Activated T-cell treated with anti-CD3 and anti-CD28 coated beads, Interleukin-2, amount 50 U/mL, for 48 hours (primary cell): ENCODE measurements at places on chromosomes 2 and 18.
A peak's percentile ranks its signal among the peaks of the same experiment; 100 is the strongest.

DNA sequence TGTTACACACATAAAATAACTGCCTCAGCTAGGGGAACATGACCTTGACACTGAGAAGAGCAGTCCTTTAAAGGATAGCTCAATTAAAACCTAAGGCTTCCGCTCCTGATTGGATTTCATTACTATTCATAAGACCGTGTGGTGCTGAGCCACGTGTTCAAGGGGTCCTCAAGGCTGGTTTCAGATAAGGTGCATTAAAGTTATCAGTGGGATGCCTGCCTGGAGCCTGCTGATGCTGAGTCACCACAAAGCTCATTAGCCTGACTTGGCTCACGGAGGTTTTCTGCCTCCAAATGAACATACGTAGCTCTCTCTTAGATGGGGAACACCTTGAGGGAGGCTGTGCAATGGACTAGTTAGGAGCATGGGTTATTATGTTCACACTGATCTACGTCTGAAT, 518.9 kb downstream of the TDRD15 start:
- no peak for DNase-seq

DNA sequence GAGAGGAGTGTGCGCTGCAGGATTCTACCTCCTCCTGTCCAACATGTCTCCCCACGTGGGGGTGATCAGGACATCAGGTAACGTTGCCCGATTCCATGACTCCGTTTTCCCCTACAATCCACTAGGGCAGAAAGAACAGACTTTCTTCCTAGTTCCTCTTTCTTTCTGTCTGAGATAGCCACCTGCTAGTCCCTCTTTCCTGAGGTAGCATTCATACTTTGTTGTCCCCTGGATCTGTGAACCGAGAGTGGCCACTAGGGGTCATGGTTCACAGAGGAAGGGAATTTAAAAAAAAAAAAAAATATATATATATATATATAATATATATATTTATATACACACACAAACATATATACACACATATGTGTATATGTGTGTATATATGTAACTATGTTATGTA, 210.0 kb upstream of the ZNF521 start:
- DNase-seq = no peak

- peak; percentile 47 for DNase-seq
Observed at GRCh38 chr18:48475635-48476549, 62.9 kb upstream of the CTIF start.

DNA sequence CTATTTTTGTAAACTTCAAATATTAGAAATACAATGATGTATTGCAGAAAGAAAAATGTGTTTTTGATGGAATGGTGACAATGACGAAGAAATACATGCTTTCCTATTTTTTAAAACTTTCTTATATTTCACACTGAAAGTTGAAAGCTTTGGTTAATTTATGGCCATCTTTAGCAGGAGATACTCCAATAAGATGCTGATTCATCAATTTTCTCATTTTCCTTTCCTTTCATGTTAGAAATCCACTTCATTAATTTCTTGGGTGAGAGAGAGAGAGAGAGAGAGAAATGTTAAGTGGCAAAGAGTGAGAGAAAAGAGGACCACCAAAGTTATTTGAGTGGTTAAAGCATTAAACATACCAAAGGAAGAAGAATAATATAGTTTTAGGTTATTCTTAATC, 28.6 kb upstream of the MAP2 start:
- DNase-seq = no peak

DNA sequence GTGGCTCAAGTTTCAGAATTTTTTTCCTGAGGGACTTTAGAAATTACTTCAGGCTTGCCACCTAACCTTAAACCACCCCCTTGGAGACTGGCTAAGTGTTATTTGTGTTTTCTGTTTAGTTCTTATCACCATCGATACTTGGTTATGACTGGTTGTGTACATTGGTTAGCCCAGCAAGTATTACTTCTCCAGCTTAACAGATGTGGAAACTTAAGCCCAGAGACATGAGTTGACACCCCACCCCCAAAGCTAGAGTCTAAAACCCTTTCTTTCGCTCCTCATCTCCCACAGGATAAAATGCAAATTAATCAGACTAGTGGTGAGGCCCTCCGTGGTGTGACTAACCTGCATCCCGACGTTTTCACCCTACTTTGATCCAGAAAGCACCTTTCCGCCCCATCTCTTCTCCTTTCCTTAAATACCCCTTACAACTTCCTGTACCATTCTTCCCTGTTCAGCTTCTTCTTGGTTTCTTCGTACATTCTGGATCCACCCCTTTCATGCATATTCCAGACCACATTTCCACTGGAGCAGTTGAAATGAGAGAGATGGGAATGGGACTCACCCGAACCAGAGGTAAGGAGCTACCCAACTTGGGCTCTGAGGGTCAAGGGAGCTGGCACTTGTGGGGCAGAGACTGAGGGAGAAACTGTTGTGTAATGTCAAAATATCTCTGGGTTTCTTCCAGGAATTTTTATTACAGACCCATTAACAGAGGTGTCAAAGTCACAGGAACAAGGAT, 819 bp upstream of the MAP3K2 start:
- DNase-seq = peak; percentile 39

GRCh38 chr18:78430131-78430758, 549.4 kb upstream of the SALL3 start:
- no peak for DNase-seq

- DNase-seq = no peak
Observed at GRCh38 chr18:64419156-64419555, 270.3 kb upstream of the LINC00305 start.

- DNase-seq = no peak
Observed at GRCh38 chr2:60959501-60959900, 58.0 kb upstream of the PEX13 start.

GRCh38 chr2:120972286-120972685, 236.6 kb downstream of the GLI2 start:
- no peak for DNase-seq

DNA sequence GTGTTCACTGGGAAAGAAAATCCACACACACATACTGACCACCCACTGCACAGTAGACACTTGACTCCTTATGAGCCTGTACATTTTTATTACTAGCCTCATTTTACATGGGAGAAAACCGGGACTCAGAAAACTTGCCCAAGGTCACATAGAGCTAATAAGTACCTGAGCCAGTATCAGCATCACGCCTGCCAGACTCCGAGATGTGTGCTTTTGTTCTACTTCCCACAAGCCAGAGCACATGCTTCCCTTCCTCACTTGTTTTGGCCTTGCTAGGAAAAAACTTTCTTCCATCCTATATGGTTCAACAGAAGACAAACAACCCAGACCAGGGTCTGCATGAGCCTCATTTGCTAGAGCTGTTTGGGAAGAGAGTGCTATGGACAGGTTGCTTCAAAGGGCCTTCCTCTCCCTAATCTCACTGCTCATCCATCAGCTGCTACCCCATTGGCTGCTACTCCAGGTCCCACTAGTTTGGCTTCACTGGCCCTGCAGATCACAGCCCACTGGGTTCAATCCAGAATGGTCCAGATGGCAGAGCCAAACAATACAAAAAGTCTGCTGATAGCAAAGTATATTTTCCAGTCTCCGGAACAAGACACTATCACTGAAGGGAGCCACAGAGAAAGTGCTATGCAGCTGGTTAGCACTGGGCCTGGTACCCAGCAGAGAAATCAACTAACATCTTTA, 63.9 kb downstream of the STK39 start:
- no peak for DNase-seq

DNA sequence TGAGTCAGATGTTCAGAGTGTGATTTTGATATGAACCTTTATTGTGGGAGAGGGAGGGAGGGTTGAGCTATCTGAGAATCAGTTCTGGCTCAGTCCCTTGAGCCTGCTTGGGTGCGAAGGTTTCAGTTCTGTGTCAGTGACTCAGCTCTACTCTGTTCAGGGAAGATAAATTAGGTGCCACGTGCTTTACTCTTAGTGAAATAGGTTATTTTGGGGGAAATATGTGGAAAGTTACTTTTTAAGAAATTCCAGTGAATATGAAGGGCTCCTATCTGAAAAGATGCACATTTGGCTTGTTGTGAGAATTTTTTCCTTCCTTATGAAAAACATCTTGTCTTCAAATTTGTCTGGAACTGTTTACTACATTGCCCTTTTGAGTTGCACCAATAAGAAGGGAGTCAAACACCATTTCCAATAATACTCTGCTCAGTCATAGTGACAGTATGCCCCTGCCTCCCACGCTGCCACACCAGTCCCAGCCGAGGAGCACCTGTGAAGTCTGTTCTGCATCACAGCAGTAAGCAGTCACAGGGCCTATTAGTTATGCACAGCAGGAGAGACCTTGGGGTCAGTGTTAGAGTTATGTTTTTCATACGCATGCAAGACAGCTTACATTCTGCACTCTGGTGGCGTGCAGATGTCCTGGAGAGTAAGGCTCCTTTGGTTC, 32.8 kb upstream of the DNAH7 start:
- peak; percentile 69 for DNase-seq

- no peak for DNase-seq
Observed at GRCh38 chr2:62474176-62474575, 31.8 kb downstream of the TMEM17 start.

GRCh38 chr2:98578231-98578630, 30.1 kb downstream of the COA5 start:
- DNase-seq = no peak

DNA sequence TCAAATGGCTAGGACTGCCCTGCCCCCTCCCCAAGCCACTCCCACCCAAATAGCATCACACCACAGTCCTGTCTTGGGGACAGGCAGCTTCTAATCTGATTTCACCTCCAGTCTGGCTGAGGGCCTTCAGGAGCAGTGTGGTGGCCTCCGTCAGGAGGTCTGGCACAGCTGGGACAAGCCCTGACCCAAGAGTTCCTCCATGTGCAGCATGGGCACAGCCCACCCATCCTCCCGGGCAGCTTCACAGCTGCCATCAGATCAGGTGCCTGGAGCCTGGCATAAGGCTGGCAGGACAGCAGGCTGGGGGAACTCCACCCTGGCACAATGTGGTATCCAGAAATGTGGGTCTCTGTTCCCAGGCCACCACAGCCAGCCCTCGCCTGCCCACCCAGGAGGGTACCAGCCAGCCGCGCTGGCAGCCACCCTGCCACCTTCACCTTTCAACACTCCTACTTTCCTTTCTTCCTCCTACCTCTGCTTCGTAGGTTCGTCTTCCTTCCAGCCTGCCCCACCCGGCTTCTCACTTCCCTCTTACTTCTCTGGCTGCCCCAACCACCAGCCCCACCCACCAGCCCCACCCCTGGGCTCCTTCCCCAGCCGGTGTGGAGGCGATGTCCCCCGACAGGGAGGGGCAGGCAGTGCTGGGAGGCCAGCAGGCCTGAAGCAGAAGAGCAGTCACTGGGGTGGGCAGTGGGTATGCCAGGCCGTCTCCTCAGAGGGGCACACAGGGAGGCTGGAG, at the start of gene CAPG:
Gene CAPG (minus strand): TSS at position 522 of the 739 bp plus-strand sequence. CDS start 8,221 bp downstream, outside the sequence.
- DNase-seq = peak; percentile 63

DNA sequence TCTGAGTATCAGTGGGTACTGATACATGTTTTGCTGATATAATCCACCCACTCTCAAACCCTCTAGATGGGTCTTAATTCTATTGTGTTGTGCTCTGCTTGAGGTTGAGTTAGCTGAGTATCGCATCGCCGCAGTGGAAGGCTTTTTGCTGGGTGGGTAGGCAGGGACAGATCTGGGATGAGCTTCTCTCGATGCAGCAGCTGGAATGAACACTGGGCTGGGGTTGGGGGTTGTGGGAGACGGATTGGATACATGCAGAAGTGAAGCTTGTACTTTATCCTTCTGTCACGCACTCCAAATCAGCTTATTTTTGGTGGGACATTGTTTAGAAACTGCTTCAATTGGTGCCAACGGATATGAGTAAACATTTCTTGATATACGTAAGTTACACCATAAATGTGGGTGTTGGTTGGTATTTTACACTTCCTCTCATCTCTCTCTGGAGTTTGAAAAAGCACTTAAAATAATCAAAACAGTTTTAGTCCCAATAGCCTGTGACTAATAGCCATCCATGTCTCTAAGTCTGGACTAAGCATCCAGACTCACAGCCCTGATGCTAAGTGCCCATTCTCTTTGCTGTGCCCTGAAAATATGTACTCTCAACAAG, 107.1 kb downstream of the POLE4 start:
- DNase-seq = no peak

DNA sequence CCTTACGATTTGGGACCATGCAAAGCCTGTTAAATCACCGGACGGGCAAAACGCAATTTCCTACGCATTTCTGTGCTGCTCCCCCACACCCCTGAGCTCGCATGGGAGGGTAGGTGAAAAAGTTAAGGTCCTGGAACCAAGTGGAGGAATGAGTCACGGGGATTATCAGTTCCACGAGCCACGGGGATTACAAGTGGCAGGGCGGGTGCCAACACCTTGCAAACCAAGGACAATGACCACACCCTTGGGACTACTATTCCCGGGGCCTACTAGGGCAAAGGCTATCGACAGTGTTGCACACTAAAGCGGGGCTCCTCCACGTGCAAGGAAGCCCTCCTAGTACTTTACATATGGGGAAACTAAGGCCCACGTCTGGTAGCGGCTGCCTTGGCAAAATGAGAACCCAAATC, 447 bp downstream of the RETSAT start:
- DNase-seq = no peak

DNA sequence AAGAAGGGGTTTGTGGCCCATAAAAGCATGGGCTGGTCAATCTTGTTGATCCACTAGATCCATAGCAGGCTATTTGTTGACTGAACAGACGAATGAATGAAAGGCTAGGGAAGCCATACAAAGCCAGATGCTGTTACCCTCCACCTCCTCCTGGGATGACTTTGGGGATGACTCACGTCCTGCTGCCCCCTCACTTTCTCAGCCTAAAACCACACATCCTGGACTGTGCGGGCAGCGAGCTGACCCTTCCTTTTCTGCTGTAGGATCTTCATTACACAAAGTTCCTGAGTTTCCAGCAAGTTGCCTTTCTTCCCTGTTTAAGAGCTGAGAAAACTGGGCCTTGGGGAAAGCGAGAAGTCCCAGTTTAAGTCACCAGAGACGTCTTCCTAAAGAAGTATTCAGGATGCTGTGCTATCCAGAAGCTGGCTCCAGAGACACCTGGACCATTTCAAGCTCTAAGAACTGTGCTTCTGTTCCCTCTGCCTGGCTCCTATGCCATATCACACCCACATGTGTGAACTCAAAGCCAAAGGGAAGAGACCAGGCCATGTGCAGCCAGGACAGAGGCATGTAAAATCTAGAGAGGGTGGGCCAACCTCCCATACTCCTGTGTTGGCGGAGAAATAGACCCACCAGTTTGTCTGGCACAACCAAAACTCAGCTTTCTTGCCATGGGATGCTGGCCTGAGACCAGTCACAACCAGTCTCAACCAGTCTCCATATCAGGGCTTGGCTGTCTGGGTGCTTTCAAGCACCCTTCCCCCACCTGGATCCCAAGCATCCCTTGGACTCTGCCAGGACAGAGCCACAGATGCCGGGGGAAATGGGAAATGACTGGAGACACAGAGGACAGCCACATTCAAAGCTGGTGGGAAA, 4.7 kb upstream of the SLC20A1 start:
- no peak for DNase-seq

GRCh38 chr2:133711201-133711600, 142.9 kb upstream of the NCKAP5 start:
- DNase-seq = no peak

DNA sequence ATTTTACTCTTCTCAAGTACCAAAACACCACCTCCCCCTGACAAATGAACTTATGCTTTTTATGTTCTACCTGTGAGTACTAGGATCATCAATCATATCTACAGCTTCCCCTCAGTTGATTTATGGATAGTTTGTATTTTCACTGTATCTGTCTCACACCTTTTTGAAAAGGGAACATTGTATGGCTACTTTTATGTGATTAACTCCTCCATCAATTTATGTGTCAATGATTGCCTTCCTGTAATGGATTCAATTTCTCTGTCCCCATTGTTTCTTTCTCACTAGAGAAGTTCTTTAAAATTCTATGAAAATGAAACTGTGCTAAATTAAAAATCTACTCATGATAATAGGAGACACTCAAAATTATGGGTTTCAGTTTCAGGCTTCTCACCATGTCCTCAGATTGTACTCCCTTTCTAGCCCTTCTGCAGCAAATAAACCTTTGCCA, 935.0 kb downstream of the TRIB2 start:
- DNase-seq = no peak
